Activated CD4-positive, alpha-beta T cell treated with anti-CD3 and anti-CD28 coated beads, Interleukin-2, amount 10 ng/mL, durations not matched to agents 7 days and 5 days (primary cell): ENCODE measurements at places on chromosomes 4 and X.
A peak's percentile ranks its signal among the peaks of the same experiment; 100 is the strongest.

DNA sequence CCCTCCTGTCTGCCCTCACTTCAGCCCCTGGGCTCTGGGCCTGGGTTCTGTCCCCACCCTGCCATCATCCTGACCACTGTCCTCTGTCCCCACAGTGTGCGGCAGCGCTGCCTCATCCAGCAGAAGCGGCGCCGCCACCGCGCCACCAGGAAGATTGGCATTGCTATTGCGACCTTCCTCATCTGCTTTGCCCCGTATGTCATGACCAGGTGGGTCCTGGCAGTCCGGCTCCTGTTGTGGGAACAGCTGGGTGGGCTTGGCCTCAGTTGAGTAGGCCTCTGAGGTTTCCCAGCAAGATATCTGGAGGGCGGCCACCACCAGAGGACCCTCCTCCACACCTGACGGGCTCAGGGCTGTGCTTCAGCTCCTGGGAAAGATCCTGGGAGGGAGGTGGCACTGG is 2.2 kb downstream of the GPR78 start:
- no peak for DNase-seq

- DNase-seq = no peak
These were observed 991.6 kb downstream of the FAT4 start for GRCh38 chr4:126306152-126306869.

- DNase-seq = no peak
These were observed 1.7 kb upstream of the TMEM271 start for GRCh38 chr4:577499-578450.

DNA sequence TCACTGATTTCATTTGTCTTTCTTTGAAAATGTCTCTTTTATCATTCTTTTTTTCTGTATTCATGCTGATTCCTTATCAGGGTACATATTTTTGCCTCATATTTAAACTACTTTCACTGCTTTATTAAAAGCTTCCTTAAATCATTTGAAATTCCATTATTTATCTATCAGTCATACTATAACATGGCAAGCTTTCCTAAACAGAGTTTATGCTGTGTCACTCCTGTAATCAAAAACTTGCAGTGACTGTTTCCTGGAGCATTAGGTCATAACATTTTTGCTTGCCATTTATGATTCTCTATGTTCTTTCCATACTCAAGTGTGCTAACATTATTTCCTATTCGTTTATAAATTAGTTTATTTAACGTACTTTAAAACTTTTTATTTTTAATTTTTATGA is 203.7 kb downstream of the BMPR1B start:
- no peak for DNase-seq

DNA sequence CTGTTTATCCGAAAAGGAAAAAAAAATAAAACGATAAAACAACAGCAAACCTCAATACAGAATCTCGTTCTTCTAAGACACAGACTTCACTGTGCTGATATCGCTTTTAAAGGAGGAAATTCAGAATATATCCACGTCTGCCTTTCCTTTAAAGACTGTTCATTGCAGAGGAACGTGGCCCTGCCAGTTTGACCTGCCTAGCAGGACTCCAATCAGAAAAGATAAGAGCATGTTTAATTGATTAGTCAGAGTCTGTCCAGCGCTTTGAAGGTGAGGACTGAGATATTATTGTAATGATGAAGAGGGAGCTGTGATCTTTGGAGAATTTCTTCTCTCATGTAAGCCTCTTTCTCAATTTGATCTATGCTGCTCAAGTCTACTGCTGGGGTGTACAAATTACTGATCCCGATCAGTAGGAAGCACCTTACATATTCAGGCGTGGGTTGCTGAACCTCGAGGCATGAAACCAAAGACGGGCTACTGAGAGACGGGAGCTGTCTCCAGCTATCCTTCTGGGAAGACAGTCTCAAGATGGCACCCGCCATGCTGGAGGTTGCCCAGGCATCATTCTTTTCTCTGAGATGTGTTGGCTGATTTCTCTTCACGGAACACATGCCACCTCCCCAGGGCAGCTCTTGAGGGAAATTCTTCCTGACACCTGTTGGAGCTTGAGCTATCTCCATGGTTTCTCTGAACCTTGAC is 146.1 kb downstream of the SHOX start:
- DNase-seq = no peak

GRCh38 chr4:14924812-14925344 is 77.4 kb upstream of the CPEB2 start:
- peak; percentile 17 for DNase-seq

DNA sequence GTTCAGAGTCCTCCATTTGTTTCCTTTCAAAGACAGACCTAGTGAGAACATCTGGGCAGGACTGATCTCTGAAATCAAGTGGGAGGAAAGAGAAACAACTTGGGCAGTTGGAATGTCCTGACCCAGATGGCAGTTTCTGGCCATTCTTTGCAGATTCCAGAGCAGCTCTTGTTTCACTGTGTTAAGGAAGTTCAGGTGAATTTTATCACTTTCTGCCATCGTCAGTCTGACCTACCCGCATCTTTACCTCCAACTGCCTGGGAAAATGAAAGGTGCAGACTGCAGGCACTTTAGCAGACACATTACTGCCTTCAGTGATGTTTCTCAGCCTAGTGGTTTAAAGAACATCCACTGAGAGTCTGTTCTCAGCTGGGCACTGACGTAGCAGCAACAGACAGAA is 216.2 kb downstream of the CEP135 start:
- DNase-seq = no peak

GRCh38 chr4:70706044-70706461 is 15.7 kb upstream of the RUFY3 start:
- no peak for DNase-seq

DNA sequence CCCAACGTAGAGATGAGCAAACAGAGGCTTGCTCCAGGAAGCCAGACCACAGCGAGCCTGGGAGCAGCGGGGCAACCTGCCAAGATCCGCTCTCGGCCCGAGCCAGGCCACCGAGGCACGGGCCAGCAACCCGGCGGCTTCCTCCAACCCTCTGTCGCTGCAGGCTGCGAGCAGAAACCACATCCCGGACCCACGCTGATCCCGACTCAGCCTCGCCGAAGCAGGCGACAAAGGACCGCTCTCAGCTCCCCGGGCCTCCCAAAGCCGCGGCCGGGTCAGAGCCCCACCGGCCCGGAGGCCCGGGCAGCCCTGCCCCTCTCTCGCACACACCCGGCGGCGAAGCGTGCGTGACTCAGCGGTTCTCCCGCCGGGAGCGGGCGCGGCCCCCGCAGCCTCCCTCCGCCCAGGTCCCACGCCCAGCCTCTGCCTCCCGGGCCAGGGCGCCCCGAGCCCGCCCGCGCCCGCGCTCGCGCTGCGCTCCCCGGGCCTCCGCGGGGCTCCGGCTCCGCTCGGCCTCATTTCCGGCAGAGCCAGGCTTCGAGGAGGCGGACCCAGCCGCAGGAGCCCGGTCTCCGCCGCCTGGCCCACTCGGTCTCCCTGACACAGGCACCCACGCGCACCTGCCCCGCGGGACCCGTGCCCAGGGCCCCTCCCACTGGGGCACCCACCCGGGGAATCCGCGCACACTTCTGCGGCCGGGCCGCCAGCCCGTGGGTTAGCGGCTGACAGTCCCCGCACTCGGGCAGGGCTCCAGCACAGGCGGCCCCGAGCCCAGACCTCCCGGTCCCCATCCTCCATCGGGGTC is 1.7 kb downstream of the PPP2R2C start:
- peak; percentile 5 for DNase-seq

DNA sequence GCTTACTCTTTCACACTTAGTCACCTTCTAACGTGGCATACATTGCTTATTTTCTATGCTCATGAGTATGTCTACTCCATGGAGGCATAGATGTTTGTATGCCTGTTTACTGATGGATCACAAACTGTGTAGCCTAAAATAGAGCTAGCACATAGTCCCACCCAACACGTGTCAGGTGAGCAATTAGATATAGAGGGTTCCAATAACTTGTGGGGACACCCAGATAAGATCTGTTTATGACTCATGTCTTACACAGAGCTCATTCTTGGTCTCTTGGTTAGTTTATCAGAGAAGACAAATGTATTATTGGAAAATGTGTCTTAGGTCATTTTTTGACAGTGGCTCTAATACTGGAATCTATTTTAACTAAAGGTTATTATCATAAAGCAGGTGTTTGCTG is 6.8 kb downstream of the ZFP42 start:
- no peak for DNase-seq

DNA sequence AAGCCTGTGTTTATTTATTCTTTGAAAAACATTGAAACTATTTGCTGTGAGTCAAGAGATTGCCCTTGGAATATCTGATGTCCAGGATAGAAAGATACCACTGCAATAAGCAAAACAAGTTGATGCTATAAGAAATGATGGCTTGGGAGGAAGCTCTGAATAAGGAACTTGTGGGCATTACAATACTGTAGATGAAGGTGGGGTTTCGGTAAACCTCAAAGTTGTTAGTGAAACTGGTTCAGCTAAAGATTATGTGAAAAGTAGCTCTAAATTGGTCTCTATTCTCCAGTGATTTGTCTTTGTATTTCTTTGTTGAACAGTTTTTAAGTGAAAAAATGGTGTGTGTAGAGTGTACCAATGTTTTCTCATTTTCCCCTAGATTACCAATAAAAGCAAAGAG is 128.7 kb downstream of the AKAP4 start:
- DNase-seq = no peak

- DNase-seq = no peak
These were observed 252.7 kb upstream of the KCNIP4 start for GRCh38 chr4:22201256-22201655.

DNA sequence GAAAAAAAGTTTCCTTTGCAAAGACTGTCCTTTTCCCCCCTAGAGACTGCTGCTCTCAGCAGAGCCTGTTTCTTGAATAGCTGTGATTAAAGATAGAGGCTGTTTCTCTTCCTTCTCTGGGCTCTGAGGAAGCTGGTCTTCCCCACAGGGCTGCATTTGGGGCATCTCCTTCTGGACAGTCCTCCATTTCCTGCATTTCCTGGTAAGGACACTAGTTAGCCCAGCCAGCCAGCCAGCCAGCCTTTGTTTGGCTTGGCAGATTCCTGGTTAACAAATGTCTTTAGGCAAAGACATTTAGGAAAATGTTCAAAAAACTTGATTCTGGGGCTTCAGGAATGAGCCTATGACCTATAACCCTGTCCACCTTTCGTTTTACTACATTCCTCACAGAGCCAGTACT is 34.0 kb upstream of the PLAC1 start:
- DNase-seq = no peak

GRCh38 chrX:46649421-46650260 is 76.1 kb downstream of the CHST7 start:
- no peak for DNase-seq

DNA sequence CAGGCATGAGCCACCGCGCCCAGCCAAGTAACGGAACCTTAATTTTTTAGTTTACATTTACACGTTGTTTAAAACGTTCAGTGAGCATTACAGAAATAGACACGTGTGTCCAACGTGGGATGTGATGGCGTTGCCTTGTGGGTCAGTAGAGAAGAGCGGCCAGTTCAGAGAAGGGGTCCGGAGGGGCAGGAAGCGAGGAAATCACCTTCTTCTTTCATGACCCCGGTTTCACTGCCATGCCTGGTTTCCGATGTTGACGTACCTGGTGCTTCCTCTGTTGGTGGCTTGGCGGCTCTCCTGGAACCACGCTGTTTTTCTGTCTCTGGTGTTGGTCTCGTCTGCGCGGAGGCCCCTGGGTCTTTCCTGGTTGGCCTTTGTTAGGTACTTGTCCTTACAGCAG is 42.8 kb downstream of the PCGF3 start:
- no peak for DNase-seq

DNA sequence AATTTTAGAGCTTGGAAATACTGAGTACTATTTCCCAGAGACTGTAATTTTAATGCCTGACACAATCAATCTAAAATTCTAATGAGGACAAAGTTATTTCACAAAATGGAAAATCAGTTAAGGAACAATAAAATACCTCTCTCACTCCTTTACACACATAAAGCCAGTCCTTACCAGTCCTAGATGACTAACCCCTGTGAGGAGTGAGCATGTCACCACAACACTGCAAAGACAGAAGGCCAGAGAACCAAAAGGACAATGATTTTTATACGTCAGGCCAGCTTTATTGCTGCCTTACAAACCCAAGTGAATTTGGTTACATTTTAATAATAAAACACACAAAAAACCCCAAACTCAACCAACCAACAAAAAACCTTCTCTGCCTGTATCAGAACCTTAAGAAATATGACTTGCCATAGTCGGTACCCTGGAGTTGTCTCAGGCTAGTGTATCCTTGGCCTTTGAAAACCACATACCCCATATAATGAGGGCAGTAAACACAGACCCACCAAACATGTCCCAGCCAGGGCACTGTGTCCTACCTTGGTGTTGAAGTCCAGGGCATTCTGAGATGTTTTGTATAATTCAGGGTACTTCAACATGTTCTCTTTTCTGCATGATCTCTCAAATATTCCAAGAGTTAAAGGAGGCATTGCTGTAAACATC is 57.6 kb downstream of the SHISA3 start:
- no peak for DNase-seq

GRCh38 chr4:120808475-120809141 is 113.9 kb downstream of the PRDM5 start:
- DNase-seq = no peak

DNA sequence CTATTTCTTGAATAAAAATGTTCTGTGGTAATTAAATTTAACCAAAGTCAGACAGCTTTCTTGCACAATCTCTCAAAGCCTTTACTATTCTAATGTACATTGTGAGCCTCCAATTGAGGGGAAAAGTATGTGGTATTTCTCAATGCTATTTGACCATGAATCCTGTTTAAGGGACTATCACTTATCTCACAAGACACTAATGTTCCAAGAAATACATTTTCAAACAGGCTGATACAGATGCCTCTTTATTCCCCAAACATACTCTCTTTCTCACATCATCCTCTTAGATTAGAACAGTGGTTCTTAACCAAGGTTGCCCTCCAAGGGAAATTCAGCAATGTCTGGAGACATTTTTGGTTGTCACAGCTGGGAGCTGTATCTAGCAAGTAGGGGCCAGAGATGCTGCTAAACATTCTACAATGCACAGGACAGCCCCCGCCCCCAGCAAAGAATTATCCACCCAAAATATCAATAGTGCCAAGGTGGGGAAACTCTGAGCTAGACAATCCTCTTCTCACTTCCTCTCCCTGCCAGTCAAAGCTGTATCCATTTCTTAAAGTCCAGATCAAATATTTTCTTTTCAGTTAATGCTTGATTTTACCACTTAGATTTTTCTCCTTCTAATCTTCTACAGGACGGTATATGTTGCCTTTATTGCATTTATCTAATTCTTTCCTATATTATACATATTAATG is 129.2 kb upstream of the TRIM2 start:
- no peak for DNase-seq

GRCh38 chrX:3307881-3308280 is 38.6 kb downstream of the MXRA5 start:
- no peak for DNase-seq

DNA sequence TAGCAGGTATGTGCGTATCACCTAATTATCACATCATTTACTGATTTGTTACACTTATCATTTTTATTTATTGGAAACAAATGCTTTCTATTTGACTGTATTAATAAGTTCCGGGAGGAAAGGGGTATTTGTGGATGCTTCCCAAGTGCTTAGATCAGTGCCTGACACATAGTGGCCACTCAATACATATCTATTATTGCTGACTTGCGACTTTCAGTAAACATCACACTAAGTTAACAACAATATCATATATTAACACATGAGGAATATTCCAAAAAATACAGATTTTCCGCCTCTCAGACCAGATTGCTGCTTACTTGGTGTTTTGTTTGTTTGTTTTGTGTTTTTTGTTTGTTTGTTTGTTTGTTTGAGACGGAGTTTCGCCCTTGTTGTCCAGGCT is 52.6 kb upstream of the ZFP42 start:
- no peak for DNase-seq
